SK-N-SH (cell line): ENCODE measurements at places on chromosomes 16 and 17. TPM values are rescaled to one million over a fixed set of nuclear protein-coding genes. Genes with fewer than 3 reads are reported as not detected.

DNA sequence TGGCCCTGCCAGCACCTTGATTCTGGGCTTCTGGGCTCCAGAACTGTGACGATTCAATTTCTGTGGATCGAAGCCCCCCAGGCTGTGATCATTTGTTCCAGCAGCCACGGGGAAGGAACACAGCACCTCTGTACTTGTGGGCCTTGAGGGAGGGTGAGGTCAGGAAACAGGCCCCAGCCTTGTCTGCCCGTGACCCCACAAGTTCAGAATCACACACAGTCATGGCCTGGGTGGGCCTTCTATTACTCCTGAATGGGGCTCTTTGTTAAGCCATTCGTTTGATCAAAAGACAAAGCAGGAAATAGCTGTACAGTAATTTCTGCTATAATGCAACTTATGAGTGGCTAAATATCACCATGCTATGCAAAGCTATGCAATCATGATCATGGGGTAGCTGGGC, 10.1 kb downstream of the ST6GALNAC2 start:
- H3K27ac ChIP-seq, result no peak overlapping the region
- H3K4me3 ChIP-seq, result no peak overlapping the region
- no peaks in the 10 kb centered on the region for H3K4me1 ChIP-seq
- H3K36me3 ChIP-seq, result no peaks in the 10 kb centered on the region
- no peaks in the 10 kb centered on the region for H3K27me3 ChIP-seq
- no peak for DNase-seq

DNA sequence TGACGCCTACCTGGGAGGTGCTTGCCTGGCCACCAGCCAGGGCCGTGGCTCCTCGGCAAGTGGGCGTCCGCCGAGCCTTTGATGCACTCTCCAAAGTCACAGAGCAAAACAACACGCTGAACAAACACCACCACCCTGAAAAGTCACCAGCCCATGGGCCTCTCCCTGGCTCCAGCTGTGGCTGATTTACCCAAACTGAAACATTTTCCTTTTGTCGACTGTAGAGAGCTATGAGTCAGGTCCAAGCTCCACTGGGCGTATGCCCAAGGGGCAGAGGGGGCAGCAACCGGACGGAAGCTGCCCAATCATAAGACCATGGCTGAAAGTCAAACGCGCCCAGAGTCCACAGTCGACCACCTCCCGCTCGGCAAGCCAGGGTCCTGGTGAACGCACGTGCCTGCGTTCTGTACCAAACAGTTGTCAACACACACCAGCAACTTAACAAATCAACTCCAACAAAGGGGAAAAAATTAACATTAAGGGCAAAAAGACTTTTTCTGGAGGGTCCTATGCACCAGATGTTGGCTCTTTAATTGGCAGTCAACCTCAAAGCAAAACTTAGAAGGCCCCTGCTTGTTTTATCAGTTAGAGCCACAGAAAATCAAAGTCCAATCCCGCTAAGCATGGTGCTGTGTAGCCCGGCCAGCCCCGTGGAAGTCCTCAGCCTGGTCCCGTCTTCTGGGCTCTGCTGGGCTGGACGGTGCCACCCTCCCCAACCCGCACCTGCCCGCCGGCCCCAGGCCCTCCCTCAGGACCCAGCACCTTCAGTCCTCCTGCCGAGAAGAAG, 47.3 kb downstream of the TBC1D16 start:
- no peaks in the 10 kb centered on the region; the same call in 1 of the 2 replicates for H3K36me3 ChIP-seq
- H3K27ac ChIP-seq, result no peak overlapping the region
- peaks cover 29% of the 10 kb centered on the region for H3K4me1 ChIP-seq
- no peaks in the 10 kb centered on the region for H3K27me3 ChIP-seq
- H3K4me3 ChIP-seq, result no peak overlapping the region

DNA sequence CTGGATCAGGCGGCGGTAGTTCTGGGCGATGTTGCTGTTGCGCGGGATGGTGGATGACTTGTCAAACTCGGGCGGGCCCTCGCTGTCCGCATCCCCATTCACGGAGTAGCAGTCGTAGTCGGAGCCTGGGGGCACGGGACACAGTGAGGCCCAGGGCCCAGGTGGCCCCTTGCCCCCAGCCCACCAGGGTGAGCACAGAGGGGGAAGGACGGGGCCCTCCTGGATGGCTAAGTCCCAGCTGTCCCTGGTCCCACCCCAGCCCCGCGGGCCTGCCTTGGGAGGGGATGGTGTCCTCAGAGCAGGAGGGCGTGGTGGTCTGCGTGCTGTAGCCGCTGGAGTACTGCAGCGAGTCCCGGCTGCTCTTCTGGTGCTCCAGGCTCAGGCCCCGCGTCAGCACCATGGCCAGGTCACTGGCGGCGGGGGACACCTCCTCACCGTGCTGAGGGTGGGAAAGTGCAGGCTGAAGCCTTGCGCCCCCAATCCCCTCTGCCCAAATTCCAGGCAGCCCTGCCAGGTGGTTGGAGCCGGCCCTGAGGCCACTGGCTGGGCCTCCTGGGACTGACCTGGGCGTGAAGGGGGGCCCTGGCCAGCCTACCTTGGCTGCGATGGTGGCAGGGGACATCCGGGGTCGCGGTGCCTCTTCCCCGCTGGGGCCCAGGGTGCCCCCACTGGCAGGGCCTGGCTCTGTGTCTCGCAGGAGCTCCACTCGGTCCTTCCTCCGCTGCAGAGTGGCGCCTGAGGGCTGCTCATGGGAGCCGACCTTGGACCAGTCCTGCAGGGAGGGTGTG, 18.2 kb downstream of the IL34 start:
- no peak overlapping the region for H3K4me3 ChIP-seq
- H3K27ac ChIP-seq, result no peak overlapping the region
- peaks cover 40% of the 10 kb centered on the region for H3K36me3 ChIP-seq

DNA sequence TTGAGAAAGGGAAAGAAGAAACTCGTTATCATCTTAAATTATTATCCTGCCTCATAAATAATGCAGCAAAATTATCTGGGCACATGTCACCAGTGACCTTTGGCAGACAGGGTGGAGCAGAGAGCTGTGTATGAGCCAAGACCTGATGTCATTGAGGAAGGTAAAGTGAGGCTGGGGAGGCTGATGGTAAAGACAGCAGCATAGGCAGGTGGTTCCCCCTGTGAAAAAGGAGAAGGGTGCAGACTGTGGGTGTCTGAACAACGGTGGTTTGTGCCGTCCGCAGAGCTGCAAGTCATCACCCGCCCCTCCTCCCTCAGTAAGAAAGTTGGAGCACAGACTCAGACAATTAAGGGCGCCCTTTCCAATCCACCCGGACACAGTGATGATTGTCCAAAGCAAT, 30.8 kb upstream of the METTL16 start:
- no peaks in the 10 kb centered on the region for H3K27me3 ChIP-seq
- no peak overlapping the region for H3K4me3 ChIP-seq
- DNase-seq, result no peak
- no peaks in the 10 kb centered on the region for H3K4me1 ChIP-seq
- H3K27ac ChIP-seq, result no peak overlapping the region

DNA sequence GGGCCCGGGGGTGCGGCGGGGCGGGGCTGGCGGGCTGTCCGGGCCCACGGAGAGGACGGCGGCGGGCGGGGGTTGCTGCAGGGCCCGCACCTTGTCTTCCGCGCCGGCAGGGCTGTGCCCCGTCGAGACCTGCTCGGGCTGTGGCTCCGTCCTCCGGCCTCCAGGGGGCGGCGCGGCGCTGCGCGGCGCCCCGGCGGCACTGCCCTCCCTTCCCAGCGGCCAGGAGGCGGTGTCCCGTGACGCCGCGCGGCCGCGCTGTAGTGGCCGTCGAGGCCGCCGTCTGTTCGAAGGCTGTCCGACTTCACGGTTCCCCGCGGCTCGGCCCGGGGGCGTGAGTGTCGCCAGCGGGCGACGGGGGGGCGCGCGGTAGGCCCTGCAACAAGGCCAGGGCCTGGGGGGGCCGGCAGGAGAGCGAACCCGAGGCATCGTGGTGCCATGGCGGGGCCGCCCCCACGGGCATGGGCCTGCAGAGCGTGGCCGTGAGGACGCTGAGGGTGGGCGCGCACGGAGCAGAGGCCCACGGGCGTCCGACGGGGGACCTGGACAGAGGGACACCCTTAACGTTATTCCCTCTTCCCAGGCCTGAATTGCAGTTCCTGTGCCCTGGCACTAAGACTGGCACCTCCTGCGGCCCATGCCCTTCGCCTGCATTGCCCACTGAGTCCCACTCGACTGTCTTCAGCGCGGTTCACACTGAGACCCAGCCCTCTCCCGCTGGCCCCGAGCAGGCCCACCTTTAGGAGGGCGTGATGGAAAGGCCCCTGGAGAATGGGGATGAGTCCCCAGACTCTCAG, at the start of gene PLEKHG4:
PLEKHG4 (plus strand) TSS at position 237 of the 794 bp plus-strand sequence; CDS start at position 750, 513 bp downstream.
- peak within 1 kb of the TSS; percentile 64 for H3K4me3 ChIP-seq
- H3K27ac ChIP-seq, result peak within 1 kb of the TSS; percentile 59
- H3K27me3 ChIP-seq, result no peaks in the 10 kb centered on the region
- H3K36me3 ChIP-seq, result peaks cover 24% of the 10 kb centered on the region; the same call in 1 of the 2 replicates
- peaks cover 41% of the 10 kb centered on the region; the same call in 1 of the 2 replicates for H3K4me1 ChIP-seq
- DNase-seq, result peak; percentile 99

DNA sequence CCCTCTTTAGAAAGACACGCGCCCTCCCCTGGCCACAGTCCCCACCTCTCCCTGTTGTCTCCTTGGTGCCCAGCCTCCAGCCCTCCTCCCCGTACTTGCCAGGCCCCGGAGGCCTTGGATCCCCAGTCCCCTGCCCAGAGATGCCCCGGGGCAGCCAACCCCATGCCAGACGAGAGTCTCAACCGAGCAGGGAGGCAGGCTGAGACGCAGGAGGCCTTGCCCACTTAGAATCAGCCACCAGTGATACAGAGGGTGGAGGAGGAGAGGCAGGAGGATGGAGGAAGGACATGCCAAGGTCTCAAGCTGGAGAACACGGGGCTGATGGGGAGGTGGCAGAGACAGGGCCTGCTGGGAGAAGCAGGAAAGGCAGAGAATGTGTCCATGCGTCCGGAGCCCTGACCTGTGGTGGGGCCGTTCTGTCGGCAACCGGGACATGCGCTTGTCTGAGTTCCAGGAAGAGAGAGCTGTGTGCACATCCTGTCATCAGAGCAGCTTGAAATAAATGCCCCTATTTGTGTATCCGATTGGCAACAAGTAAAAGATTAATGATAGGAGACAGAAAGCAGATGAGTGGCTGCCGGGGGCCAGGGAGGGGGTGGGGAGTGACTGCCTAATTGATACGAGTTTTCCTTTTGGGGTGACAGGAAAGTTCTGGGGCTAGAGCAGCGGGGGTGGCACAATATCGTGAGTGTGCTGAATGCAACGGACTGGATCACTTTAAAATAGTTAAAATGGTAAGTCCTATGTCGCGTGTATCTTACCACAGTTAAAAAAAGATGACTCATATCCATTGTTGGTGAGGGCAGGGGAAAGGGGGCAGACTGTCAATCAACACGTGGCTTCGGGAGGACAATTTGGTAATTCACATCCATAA, 44.7 kb upstream of the MEAK7 start:
- no peaks in the 10 kb centered on the region for H3K27me3 ChIP-seq
- DNase-seq, result peak; percentile 30
- no peaks in the 10 kb centered on the region; the same call in 1 of the 2 replicates for H3K4me1 ChIP-seq
- no peak overlapping the region for H3K4me3 ChIP-seq
- H3K27ac ChIP-seq, result no peak overlapping the region
- no peaks in the 10 kb centered on the region for H3K36me3 ChIP-seq

- H3K4me3 ChIP-seq, result no peak overlapping the region
- peaks cover 4% of the 10 kb centered on the region; the same call in 1 of the 2 replicates for H3K36me3 ChIP-seq
- peaks cover 7% of the 10 kb centered on the region for H3K4me1 ChIP-seq
- no peak for DNase-seq
These were observed 36.8 kb downstream of the MAP2K4 start for GRCh38 chr17:12057520-12057919.

TBC1D16 gene
- polyA plus RNA-seq, result 14.5 and 15.3 TPM in 2 replicates

KRT222 gene
- polyA plus RNA-seq, result not detected in 2 replicates
